ENCODE measurements at places on chromosomes 2 and 18.

GRCh38 chr2:233422050-233422639 lies 67.9 kb downstream of the DGKD start:
- no peak for DNase-seq

GRCh38 chr18:31710826-31711225 lies 26.4 kb upstream of the B4GALT6 start:
- DNase-seq: peak; percentile 38

GRCh38 chr2:157751462-157752058 lies 122.9 kb upstream of the ACVR1C start:
- DNase-seq: no peak

GRCh38 chr2:10080536-10081304 lies 509 bp upstream of the CYS1 start:
- no peak for DNase-seq

GRCh38 chr2:54444503-54444902 lies 11.6 kb upstream of the SPTBN1 start:
- no peak for DNase-seq

DNA sequence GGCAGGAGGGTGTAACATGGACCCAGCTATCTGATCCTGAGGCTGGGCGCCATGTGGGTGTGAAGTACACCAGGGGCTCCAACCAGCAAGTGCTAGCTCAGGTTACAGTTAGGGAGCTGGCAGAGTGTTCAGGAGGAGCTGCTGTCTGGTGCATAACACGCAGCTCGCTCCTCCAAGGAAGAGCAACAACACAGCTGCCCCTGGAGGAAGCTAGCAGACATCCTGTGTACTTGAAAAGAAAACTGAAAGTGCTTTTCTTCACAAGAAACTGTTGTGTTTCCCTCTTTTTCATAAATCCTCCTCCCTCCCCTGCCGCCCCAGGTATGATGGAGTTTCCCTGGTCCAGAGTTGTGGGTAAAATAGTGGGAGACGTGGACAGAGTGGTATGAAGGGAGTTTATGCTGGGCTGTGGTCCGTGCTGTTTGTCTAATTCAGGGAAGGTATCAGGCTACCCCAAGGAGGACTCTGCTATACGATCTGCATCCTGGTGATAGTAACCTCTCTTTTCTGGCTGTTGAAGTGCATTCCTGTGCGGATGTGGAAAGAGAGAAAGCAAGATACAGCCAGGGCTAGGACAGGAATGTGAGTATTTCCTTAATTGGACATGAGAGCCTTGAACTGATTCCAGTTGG lies 6.1 kb upstream of the LBH start:
- DNase-seq: no peak

DNA sequence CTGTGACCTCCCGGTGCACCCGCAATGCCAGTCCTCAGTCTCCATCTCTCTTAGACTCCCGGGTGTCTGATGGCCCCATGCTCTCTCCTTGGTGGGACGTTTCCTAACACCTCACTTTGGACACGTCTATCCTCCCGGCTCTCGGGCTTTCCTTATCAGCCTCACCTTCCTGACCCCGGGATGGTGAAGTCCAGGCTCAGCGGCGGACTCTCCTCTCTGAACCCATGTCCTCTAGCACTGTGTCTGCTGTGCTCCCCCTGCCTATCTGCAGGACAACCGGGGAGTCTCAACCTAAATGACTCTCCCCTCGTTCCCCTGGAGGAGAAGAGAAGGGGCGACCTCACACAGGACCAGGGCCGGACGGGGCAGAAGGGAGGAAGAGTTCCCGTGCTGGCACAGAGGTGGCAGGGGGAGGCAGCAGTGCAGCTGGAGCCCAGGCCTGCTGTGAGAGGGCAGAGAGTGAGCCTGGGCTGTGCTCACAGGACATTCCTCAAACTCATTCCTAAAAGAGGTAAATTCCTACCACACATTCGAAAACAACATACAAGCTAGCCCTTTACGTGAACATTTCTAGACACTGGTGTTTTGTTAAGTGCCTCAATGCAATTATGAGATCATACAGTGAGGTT lies 41.9 kb downstream of the MBP start:
- no peak for DNase-seq

GRCh38 chr18:5295231-5295920 lies at the start of gene ZBTB14:
Gene ZBTB14 (minus strand): TSS chr18:5295726. CDS start chr18:5293246, 2,480 bp downstream.
- peak; percentile 80 for DNase-seq

DNA sequence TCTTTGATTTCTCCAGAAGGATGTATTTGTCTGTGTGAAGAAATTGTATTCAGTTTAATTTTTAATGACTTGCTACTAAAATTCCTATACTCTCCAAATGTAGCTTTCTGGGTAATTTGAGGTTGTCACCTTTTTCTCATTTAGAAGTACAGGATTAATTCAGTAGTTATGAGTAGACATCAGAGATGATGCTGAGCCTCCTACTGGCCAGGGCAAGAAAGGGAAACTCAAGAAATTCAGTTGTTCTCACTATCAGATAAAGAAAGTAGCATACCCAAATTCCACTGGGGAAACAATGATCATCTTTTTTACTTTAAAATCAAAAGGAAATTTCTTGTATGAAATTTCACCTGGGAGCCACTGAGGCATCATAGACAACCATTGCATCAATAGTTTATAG lies 199.4 kb downstream of the SATB2 start:
- no peak for DNase-seq

- no peak for DNase-seq
Observed at GRCh38 chr18:5893956-5894610, 1.2 kb downstream of the TMEM200C start.

DNA sequence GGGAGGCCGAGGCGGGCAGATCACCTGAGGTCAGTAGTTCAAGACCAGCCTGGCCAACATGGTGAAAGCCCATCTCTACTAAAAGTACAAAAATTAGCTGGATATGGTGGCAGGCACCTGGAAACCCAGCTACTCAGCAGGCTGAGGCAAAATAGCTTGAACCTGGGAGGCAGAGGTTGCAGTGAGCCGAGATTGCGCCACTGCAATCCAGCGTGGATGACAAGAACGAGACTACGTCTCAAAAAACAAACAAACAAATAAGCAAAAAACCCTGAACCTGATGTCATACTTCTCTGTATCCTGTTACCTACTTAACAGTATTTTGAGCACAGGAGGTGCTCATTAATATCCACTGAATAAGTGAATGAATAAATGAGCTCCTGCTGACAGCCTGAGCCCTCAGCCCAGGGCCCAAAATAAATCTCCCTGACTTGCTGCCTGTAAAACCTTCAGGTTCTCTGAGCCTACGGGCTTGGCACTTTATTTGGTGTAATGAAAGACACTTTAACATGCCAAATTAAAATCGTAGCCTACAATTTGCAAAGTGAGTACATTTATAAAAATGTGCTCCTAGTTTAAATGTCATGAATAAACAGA lies 215.1 kb downstream of the ZNF385B start:
- DNase-seq: no peak

- no peak for DNase-seq
Observed at GRCh38 chr18:46250812-46251173, 146.6 kb downstream of the HAUS1 start.

GRCh38 chr2:55087936-55088335 lies 37.7 kb upstream of the RTN4 start:
- no peak for DNase-seq

- DNase-seq: no peak
Observed at GRCh38 chr2:27356056-27356381, 545 bp downstream of the GTF3C2 start.

DNA sequence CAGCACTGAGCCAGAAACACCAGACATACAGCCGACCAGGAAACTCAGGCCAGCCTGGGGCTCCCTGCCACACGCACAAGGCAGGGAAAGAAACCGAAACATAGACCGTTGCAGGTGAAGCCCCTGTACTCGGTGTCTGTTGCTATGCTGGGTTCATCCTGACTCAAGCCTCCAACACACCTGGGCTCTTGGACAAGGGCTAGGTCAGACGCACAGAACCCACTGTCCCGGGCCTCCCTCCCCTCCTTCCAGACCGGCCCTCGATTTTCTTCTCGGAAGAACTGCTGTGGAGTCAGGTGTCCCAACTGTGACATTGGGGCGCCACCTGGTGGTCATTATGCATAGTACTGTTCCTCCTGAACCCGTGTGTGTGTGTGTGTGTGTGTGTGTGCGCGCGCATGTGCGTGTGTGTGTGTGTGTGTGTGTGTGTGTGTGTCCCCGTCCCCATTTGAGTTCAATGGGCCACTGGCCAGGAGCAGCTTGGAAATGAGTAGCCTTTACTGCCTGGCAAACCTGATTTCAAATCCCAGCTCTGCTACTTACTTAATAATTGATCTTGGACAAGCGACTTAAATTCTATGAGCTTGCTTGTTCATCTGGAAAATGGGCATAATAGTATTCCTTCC lies 55.4 kb upstream of the GLI2 start:
- peak; percentile 68 for DNase-seq

All from cerebellum (tissue), 4 donors.